Keratinocyte (primary cell): ENCODE measurements at places on chromosomes 2 and 18.

GRCh38 chr18:49646873-49647272, 85.0 kb downstream of the LIPG start:
- DNase-seq: no peak

GRCh38 chr2:201234663-201235135, 25.6 kb upstream of the CASP8 start:
- DNase-seq: no peak

DNA sequence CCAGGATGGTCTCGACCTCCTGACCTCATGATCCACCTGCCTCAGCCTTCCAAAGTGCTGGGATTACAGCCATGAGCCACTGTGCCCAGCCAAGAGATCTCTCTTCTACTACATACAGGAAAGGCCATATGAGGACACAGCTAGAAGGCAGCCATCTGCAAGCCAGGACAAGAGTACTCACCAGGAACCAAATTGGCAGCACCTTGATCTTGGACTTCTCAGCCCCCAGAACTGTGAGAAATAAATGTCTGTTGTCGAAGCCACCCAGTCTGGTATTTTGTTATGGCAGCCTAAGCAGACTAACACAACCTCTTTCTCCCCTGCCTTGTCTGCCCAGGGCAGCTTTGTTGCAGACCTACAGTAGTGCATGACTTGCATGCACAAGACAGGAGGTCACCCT, 211.3 kb upstream of the HAAO start:
- no peak for DNase-seq

GRCh38 chr18:43130716-43131260, 15.3 kb upstream of the RIT2 start:
- no peak for DNase-seq

GRCh38 chr2:111058264-111058663, 62.5 kb upstream of the BCL2L11 start:
- no peak for DNase-seq

- no peak for DNase-seq
Measured at GRCh38 chr2:84300696-84301029, 158.4 kb downstream of the SUCLG1 start.

DNA sequence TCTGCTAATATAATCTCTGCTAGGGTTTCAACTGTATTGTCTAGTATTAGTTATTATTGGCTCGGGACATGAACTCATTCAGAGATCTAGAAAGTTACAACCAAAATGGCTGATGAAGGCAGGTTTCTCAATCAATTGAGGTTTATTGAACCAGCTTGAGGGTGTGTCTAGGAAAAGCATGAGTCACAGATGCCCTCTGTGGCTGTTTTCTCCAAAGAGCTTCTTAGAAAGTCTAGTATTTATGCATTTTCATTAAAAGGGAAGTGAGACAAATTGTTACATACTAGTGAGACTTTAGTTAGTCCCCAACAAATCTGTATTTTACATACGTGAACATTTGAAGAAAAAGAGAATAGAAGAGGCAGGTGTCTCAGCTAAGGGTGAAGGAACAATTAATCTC, 23.0 kb upstream of the RTTN start:
- DNase-seq: no peak

DNA sequence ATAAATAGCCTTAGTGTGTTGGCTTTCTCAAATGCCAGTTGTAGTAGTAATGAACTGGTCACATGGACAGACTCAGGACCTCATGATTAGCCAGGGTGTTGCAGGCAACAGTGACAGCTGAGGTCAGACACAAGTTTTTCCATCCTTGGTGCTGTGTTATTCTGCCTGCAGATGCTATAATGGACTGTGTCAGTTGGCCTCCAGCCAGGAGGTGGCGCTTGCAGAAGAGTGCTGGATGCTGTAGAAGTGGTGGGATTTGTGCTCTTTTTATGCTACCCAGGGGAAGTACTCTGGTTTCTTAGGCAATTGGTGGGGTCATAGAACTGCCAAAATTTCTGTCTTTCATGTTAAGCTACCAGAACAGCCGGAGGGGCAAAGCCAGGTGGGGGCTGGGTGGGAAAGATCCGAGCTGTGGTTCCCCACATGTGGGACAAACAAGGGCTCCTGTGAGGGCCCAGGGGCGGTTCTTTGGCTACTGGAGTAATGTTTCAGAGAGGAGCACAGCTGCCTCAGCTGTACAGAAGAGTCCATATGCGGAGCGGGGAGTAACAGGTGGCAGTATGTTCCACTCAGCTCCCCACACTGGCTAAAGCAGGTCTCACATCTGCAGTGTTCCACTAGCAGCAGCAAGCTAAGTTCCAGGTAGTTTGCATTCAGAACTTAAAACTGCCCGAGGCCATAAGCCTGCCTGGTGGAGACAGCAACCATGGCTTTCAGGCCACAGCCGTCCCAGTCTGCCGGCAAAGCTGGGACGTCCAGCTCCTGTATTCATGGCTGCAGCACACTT, 104.4 kb downstream of the GULP1 start:
- DNase-seq: no peak

DNA sequence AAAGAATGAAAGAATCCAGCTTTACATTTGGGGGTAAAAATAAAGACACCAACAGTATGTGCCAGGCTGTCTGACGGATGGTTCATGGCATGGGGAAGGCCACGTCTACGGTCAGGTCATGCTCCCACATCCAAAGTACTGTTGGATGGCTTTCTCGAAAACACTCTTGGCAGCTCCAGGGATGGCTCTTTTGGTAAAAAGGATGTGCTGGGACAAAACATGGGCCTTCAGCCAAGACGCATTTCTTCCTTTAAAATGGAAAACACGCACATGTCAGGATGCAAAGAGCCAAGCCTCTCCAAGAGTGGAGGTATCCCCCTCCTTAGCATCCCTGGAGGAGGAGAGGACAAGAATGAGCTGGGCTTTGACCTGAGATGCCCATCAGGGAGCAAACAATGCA, 376.5 kb upstream of the KLHL29 start:
- no peak for DNase-seq

GRCh38 chr18:56409736-56410135, 228.7 kb downstream of the TXNL1 start:
- DNase-seq: no peak

GRCh38 chr2:128812183-128812940, 493.7 kb upstream of the HS6ST1 start:
- DNase-seq: no peak

DNA sequence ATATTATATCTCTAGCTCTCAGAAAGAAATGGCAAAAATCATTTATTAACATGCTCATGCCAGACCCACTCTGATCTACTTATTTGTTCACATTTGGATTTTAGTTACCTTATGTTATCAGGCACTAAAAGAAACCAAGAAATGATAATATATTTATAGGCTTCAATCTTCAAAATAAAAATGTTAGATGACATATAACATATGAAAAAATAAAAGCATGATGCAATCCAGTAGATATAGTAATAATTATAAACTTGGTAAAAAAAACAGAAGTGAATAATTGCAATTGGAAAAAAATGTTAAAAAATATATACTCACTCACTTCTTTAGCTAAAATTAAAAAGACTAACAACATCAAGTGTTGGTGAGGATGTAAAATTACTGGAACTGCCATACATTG, 248.3 kb upstream of the VRK2 start:
- no peak for DNase-seq

- DNase-seq: no peak
Measured at GRCh38 chr18:36756242-36756641, 72.6 kb downstream of the TPGS2 start.

GRCh38 chr18:9814431-9814830, 71.3 kb upstream of the TXNDC2 start:
- no peak for DNase-seq

GRCh38 chr2:88753833-88754584, 62.5 kb downstream of the RPIA start:
- no peak for DNase-seq

DNA sequence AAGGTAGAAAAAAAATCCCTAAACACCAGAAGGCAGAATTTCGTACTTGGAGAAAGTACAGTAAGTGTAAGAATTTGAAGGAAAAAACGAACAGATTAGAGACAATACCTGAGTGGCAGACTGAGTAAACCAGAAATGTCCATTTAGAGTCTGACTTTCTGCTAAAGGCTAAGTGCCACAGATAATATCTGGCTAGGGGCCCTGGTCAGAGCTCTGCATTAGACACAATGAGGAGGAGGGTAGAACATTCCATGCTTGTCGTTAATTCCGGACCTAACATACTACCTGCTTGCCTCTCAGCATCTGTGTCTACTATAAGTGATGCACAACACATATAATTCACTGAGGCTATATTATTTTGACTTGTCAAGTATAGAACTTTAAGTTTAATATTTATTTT, 18.1 kb downstream of the SEPTIN10 start:
- DNase-seq: no peak

DNA sequence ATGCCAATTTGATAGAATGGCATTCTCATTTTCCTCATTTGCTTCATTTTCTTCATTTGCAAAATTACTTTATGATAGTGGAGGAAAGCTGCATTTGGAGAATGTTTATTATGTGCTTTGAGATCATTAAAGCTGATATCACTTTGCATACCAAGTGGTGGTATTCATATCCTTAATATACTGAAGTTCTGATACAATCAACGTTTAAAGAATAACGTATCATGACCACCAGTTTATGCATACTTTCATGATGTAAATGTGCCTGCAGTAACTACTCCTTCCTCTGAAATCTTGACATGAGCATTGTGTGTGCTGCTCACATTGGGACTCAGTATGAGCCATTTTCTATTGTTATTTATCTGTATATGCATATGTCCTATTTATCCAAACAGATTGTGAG, 302.1 kb downstream of the ARHGAP15 start:
- no peak for DNase-seq

GRCh38 chr18:62329691-62330454, 4.8 kb downstream of the TNFRSF11A start:
- DNase-seq: no peak

GRCh38 chr2:45585267-45585861, 25.7 kb downstream of the SRBD1 start:
- no peak for DNase-seq

DNA sequence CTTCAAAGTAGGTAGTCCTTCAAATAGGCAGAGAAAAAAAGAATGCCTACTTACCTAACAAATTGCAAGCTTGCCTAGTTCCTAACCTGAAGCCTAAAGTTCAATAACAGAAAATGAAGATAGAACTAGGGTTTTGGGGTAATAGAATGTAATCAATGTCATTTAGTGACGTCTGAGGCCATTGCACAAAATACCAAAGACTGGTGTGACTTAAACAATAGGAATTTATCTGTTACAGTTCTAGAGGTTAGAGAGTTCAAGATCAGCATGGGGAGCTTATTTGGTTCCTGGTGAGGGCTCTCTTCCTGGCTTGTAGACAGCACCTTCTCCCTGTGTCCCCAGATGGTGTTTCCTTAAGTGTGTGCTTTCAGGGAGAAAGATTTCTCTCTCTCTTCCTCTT, 4.7 kb upstream of the NPC1 start:
- DNase-seq: no peak

DNA sequence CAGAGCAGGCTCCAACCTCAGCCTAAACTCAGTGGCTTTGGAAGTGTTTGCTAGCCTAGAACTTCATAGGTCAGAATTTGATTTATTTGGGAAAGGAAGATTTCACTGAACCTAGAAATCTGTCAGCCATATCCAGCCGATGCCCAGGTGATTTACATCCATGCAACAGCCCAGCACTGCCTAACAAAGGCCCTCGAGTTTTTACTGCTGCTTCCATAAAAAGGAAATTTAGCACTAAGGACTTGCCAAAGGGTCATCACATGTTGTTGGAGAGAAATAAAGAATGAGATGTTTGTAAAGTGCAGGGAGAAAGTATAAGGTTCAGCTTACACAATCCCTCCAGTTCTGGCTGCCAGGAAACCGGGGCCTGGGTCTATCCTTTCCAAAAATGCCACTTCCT, 614.2 kb downstream of the BCL11A start:
- no peak for DNase-seq
